GM06990 (cell line): ENCODE measurements at places on chromosomes 7 and 10.

DNA sequence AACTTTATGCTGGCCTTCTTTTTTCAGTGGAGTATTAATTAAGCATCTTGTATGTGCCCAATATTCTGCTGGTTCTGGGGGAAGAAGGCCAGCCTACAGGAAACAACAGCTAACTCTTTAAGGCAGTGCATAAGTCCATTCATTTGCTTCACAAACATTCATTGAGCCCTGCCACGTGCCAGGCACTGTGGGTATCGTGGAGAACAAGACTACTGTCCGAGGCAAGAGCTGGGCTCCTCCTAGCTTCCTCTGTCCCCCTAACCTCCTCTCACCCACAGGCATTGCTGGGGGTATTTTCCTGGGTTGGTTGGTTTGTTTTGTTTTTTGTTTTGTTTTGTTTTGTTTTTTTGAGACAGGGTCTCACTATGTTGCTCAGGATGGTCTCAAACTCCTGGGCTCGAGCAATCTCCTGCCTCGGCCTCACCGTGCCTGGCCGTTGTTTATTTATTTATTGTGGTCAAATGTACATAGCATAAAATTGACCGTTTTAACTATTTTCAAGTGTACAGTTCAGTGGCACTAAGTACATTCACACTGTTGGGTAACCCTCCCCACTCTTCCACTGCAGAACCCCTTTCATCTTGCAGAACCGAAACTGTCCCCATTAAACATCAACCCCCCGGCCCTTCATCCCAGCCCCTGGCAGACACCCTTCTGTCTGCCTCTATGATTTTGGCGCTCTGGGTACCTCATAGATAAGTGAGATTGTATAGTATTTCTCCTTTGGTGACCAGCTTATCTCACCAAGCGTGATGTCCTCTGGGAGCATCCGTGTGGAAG, 32.6 kb downstream of the CHST3 start:
- DNase-seq: no peak

DNA sequence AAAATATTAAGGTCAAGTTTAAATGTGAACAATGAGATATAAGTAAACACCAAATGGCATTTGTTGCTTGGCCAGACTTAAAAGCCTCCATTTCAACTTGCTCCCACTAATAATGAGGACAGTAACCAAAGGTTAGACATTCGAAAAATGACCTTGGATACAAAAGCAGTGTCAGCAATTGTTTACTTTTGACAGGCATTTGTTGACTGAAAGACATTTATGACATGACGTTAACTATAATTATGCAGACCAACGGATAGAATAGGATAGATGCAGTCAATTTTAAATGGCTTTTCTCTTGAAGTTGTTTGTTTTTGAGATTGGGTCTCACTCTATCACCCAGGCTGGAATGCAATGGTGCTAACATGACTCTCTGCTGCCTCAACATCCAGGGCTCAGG, 6.3 kb upstream of the WNT16 start:
- DNase-seq: no peak

GRCh38 chr10:116692225-116692624, 50.1 kb downstream of the HSPA12A start:
- DNase-seq: no peak

DNA sequence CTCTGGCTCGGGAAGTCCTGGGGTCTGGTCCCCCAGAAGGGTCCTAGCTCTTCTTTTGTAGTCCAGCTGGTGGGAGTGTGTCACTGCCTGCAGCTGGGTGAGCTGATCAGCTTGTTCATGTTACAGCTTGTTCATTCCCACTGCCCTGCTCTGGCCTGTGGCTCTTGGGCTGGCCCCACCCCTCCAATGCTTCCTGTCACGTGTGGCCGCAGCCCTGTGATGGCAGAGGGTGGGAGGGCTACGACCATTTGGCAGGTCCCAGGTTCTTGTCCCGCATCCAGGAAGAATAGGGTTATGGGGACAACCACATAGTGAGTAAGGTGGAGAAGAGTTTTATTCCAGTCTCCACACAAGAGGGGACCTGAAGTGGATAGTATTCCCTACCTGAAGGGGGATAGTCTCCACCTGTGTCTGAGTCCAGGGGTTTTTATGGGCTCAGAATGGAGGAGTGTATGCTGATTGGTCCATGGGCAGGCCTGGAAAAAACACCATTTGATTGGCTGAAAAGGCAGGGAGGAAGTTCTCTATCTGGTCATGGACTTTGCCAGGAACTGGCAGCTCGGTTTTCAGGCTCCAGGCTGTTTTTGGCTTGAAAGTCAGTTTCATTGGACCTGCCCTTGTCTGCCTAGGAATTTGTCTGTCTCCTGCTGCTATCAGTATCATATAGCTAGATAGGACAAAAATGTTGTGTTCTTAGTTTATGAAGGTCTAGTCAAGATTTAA, 13.1 kb downstream of the SDHAF3 start:
- DNase-seq: no peak

DNA sequence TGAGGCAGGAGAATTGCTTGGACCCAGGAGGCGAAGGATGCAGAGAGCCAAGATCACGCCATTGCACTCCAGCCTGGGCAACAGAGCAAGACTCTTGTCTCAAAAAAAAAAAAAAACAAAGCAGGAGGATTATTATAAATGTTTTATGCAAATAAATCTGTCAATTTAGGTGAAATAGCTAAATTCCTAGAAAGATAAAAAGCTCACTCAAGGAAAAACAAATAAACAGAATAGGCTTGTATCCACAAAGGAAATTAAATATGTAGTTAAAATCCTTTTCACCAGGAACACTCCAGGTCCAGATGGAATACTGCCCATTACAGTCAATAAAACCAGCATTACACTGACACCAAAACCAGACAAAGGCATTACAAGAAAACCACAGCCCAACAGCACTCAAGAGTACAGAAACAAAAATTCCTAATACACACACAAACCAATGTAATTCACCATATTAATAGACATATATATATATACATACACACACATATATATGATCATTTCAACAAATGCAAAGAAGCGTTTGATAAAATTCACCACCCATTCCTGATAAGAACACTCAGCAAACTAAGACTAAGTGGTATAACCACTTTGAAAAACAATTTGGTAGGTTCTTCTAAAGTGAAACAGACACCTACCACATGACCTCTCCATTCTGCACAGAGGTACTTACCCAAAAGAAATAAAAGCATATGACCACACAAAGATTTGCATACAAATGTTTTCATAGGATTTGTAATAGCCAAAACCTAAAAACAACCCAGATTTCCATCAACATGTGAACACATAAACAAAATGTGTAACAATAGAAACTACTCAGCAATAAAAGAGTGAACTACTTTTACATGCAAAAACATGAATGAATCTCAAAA, 38.8 kb downstream of the ABI1 start:
- DNase-seq: no peak

GRCh38 chr10:118017850-118018249, 28.9 kb downstream of the RAB11FIP2 start:
- DNase-seq: no peak

GRCh38 chr10:79066411-79067240, 2.1 kb upstream of the ZMIZ1 start:
- no peak for DNase-seq

DNA sequence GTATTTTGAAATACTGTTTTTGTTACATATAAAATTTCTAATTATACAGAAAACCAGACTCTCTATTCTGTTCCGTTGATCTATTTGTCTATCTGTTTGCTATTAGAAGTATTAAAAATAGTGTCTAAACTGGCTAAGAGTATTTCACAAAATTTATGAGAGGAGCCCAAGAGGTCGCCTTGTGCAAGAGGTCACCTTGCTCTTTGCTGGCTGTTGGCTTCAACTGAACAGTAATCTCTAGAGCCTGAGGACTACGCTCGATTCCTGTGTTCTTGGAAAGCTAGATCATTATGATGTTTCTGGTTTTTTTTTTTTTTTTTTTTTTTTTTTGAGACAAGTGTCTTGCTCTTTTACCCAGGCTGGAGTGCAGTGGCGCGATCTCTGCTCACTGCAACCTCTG, 428.6 kb downstream of the LRMDA start:
- DNase-seq: no peak

DNA sequence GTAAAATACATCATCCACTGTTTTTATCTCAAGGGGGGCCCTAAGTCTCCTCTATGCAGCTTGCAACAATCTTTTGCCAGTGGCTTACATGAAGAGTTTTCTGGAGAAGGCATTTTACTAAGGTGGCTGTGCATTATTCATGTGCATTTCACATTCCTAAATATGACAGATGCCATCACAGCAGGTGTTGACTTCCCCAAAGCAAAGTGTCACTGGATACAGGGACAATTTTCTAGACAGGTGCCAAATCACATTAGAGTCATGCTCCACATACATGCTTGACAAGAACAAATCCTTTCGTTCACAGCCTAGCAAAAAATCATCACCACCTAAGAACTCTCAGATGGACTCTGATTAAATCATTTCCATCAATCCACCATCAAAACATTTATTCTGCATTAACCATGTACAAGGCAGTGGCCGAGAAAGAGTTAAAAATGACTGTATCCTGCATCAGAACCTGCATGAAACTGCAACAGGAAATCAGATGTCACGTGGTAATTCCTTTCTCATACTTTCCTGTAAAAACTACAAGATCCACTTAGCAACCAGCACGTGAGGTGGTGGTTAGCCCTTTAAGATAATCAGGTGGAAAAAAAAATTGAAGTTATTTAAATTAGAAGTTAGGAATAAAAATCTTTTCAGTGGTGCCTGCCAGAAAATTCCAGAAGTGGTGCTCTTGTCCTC, 88.2 kb upstream of the AFAP1L2 start:
- DNase-seq: no peak

GRCh38 chr10:83432261-83433045, 706.9 kb upstream of the GHITM start:
- no peak for DNase-seq

DNA sequence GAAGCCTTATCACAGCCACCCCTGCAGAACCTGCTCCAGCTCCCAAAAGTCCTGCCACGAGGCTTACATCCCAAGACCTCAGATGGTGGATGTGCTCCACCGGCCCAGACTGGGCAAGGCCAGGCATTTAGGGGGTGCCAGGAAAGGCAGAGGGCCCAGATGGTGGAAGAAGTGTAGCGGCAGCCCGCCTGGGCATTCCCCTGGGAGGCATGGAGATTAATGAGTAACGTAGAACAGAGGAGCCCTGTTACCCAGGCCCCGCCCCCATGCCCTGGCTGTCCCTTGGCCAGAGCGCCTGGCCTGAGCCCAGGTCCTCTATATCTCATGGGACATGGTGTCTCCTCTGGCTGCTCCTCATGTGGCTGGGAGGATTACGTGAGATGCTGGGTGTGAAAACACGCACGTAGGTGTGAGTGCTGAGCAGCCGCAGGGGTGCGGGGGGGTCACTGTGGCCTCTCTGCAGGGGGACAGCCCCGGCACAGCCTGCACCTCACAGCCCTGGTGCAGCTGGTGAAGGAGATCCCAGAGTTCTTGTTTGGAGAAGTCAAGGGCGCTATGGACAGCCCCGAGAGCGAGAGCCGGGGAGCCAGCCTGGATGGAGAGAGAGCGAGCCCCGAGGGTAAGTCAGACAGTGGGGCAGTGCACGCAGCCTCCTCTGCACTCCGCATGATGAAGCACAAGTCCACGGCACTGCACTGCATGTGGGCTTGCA, 52.9 kb downstream of the ZNF467 start:
- DNase-seq: no peak

DNA sequence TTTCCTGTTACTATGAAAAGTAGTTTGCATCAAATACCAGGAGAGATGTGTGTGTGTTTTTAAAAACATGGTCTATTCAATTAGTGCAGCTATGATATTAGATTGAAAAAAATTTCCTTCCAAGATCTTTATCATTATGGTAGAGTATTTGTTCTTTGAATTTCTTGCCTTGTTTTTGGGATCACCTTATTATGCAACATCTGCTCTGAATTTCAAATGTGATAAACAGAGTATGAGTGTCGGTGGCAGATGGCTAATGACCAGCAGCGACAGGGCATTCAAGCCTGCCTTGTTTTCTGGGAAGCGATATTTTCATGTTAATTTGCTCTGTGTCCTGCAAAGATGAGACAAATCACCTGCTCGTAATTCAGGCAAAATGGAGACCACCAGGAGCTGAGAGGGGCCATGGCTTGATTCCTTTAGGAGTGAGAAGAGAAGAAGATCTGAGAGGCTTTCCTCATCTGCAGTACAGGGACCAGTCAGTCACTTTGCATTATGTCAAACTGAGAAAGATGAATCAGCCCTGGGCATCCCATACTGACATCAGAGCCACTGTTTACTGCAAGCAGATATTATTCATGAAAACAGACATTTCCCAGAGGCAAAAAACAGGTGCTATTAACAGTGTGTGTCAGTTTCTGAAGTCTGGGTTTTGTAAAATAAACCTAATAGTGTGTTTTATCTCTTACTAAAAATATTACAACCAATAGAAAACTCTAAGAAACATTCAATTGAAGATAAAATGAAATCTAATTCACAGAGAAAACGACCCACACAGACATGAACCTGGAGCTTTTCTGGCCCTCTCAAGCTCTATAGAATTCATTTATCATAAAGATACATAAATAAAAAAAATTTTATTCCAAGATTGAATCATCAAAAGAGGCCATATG, 67.6 kb downstream of the CDK6 start:
- peak; percentile 57 for DNase-seq
